ENCODE measurements at places on chromosomes 13 and 19.

- DNase-seq, result no peak
Observed at GRCh38 chr19:11168568-11168967, 13.0 kb upstream of the SPC24 start.

DNA sequence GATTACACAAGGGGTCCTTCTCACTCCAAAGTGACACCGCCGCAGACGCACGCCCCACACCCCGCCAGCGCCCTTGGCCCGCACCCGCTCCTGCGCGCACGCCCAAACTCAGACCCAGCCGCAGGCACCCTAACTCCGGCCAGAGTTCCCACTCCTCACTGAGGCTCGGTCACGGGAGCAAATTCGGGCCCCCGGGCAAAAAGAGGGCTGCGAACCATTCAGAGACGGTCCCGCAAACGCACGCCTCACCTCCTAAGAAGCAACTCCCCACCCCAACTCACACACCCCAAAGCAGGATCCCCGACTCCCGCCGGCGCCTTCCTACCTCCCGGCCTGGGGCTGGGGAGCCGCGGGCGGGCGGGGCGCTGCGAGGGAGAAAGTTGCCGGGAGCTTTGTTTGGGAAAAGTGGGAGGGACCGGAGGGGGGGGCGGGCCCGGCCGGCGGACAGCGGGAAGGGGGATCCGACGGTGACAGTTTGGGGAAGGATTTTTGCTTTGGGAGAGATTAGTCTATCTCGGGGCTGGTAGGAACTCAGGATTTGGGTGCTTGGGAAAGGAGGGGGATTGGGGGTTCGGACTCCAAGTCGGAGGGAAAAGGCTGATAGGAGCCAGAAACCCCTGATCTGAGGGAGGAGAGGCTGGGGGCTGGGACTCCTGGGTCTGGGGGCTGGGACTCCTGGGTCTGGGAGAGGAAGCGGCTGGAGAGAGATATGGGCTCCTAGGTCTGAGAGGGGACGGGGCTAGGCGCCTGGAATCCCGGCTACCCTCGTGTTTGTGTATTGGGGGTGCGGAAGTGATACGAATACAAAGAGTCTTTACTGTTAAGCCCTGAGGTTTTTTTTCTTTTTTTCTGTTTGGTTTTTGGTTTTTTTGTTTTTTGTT is at the start of gene TEAD2:
Gene TEAD2, minus strand, starts transcription at position 369 of the 881 bp plus-strand sequence. CDS start 2,341 bp downstream, outside the sequence.
- DNase-seq, result peak; percentile 90

- DNase-seq, result no peak
Observed at GRCh38 chr13:48184260-48184659, 48.7 kb upstream of the ITM2B start.

- DNase-seq, result no peak
Observed at GRCh38 chr19:16886305-16886880, 2.4 kb upstream of the F2RL3 start.

GRCh38 chr13:49113526-49114286 is 106.4 kb upstream of the MLNR start:
- DNase-seq, result peak; percentile 7

DNA sequence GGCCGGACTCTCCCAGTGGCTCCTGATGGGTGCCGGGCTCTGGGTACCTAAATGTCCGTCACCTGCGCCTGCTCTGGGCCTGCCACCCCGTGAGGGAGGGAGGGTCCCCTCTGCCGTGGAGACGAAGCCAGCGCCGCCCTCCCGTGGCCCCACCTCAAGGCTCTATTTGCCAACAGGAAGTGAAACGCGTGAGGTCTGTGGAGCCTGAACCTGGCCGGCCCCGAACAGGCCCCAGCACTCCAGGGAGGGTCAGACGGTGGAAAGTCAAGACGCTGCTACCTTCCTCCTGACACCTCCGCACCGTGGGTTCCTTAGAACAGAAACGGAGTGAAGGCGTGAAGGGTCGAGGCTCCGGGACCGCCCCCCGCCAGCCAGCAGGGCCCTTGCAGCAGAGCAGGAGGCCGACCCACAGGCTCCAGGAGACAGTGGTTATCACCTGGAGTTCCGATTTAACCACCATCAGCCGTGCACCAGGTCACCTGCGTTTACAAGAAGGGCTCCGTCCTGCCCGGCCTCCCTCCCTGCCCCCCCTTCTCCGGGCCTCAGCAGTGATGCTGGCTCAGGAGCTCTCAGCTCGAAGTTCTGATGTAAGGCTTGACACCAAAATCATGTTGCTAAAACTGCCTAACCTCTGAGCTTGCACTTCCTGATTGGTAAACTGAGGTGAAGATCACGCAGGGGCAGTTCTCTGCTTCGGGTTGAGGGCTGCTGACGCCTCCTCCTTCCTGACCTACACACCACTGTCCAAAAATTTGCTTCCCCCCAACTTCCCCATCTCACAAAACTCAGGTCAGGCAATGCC is 50.9 kb upstream of the C13orf46 start:
- DNase-seq, result no peak

DNA sequence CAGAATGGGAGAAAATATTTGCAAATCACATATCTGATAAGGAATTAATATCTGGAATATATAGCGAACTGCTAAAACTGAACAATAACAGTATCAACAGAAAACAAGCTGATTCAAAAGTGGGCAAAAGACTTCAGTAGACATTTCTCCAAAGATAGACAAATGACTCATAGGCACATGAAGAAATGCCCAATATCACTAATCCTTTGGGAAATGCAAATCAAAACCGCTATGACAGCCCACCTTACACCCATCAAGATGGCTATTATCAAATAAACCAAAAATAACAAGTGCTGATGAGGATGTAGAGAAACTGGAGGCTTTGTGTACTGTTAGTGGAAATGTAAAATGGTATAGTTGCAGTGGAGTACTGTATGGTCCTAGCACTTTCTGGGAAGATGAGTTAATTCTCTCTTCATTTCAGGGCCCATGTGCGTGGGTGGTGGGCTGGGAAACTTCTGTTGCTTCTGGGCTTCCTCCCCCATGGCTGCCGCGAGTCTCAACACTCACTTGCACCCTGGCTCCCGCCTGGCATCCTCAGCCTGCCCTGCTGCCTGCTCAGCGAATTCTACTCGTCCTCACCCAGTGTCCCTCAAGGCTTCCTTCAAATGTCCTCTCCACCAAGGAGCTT is 12.4 kb upstream of the GJA3 start:
- no peak for DNase-seq

DNA sequence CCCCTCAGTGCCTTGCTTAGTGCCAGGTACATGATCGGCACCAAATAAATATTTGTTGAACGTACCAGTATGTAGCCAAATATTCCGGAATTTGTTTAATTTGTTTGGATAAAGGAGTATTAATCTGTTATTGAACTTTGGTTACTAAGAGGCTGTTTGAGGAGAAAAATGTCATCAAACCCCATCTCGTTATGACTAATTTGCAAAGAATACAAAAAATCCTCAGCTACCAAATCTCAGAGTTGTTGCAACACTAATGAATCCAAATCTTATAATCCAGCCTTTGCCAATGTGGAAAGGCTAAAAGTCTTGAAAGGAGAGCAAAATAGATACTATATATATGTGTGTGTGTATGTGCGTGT is 79.5 kb downstream of the KLF5 start:
- DNase-seq, result no peak

- DNase-seq, result peak; percentile 66
Observed at GRCh38 chr19:53365899-53366493, 491 bp downstream of the ZNF525 start.

DNA sequence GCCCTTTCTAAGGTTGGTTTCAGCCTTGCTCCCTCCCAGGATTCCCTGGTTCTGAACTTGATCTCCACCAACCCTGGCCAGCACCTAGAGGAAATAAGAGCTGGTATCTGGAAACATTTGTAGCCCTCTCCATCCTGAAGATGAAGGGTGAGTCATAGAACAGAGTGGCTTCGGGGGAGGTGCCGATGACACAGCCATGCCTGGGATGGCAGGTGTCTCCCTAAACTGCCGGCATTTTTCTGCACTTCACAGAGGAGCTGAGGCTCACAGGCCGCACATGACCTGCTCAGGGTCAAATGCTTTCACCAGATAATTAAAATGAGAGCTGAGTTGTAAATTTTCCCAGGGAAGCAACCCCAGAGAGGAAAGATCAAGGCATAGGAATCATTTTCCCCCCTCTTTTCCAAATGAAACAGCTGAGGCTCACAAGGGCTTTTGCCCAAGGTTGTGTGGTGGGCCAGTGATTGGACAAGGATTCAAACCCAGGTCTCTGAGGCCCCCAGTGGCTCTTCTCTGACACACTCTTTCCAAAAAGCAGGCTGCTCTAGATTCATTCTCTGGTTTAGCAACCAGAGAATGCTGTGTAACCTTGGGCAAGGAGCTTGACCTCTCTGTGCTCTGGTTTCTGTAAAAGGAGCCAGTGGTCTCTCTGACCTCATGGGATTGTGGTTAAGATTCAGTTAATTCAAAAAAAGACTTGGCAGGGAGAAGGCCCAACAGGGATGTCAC is 1.2 kb upstream of the SLC25A42 start:
- DNase-seq, result no peak

DNA sequence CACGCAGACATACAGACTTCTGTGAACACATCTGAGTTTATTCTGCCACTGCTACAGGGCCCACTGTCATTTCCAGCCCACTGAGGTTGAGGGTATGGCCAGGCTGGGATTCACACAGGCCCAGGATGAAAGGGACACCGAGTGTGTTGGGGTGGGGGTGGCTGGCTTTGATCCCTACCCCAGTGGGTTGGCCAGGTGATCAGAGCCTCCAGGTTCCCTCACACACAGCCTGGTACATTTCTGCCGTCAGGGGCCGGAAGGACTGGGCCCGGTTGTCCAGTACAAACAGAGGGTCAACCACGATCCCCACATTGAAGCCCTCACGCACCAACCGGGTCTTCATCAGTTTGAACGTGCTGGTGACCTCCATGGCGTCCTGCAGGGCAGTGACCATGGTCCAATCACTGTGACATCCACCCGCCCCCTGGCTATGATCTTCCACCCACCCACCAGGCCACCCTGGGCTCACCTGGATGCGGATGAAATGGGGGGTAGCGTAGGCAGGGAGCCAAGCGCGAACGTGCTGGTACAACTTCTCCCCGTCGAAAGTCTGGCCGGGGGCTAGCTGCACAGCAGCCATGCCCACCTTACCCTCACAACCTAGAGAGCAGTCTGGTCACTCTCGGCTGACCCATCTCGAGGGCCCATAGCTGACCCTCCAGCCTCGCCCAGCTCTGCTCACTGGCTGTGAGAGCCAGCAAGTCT is 13.3 kb downstream of the SLC27A5 start:
- no peak for DNase-seq

DNA sequence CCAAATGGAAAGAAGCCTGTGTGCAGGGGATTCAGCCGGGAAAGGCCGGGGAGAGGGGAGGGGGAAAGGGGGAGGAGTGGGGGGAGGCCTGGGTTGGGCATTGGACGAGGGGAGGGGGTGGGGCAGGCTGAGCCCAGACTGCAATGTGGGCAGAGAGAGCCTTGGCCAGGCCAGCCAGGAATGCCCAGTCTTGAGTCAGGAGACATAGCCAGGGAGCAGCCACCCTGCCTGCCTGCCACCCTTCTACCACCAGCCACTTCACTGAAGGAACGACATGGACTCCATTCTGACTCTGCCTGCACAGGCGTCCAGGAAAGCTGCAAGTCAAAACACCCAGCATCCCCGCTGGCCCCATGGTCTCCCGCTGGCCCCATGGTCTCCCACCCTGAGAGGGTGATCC is 498 bp downstream of the PROZ start:
- peak; percentile 58 for DNase-seq

DNA sequence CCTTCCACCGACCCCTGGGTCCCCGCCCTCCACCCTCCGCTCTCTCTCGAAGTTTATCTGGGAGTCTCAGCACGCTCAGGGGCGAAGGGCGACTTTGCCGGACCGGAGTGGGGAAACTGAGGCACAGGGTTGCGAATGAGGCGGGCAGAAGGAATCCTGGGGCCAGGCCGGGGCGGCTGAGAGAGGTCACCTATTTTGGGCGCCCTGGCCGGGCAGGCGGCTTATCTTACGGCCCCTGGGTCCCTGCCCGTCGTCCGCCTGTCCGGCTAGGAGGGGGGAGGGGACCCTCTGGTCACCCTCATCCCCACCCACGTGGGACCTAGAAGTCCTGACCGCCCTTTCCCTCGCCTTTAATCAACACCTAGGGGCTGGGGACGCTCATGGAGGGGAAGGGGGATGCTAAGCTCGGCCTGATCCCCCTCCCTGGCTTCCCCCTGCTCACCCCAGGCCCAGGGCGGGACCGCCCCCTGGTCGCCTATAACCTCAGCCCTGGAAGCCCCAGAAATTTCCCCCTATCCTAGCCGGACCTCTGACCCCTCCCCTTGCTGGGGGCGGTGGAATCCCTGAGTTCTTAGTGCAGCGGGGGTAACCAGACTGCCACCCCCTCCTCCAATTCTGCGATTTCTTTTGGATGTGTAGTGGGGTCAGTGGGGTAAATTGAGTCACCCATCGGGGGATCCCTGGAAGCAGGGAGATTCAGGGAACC is 556 bp downstream of the TRIP10 start:
- DNase-seq, result peak; percentile 74

- peak; percentile 9 for DNase-seq
Observed at GRCh38 chr19:57651654-57651996, 17.1 kb upstream of the ZSCAN4 start.

- no peak for DNase-seq
Observed at GRCh38 chr13:35621989-35622388, 145.5 kb upstream of the MAB21L1 start.

DNA sequence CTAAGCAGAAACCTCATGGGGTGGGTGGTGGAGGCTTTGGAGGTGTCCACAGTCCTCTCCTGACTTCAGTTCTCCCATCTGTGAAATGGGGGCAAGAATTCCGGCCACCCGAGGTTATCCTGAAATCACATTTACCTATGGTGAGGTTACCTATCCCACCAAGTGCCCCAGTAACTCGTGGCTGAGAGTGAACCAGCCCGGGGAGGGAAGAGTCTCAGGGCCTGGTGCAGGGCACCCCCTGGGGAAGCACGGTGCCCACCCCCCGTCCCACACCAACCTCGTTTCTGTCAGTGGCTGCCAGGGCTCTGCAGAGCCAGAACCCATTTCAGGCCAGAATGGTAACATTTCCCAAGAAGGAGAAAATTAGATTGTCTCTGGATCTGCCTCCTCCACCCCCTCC is 83.7 kb upstream of the VSTM2B start:
- DNase-seq, result no peak

GRCh38 chr13:77740097-77740735 is 42.7 kb downstream of the SLAIN1 start:
- DNase-seq, result no peak

DNA sequence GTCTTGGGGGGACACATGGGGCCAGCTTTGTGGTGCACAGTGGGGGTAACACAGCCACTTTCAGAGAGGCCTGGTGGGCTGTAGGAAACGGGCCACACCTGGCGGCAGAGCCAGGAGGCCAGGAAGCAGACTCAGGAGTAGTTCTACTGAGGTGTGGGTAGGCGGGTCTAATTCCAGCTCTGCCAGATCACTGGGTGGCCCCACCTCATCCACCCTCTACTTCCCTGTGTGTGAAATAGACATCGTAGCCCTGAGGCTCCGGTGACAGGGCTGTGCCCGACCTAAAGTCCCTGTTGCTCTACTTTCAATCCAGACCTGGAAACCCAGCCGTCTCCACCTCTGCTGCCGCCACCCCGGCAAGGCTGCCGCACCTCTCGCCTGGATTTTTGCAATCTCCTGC is 4.0 kb downstream of the NKPD1 start:
- DNase-seq, result no peak

- no peak for DNase-seq
Observed at GRCh38 chr19:30374539-30374864, 2.3 kb downstream of the ZNF536 start.

GRCh38 chr13:30325668-30326067 is 18.3 kb upstream of the KATNAL1 start:
- no peak for DNase-seq

- peak; percentile 13 for DNase-seq
Observed at GRCh38 chr19:39401549-39402345, 4.9 kb upstream of the ZFP36 start.

Data from neural progenitor cell (in vitro differentiated cells).